Epithelial cell of umbilical artery (primary cell): ENCODE measurements at places on chromosomes 3 and 15. TPM values are rescaled to one million over a fixed set of nuclear protein-coding genes. Genes with fewer than 3 reads are reported as not detected.

SUSD5 gene
- 5.2 and 9.1 TPM in 2 replicates for total RNA-seq

RPP25 gene
- total RNA-seq, result 11.0 and 14.7 TPM in 2 replicates

ZDHHC23 gene
- 0.97 and 2.1 TPM in 2 replicates for total RNA-seq

GABRB3 gene
- 0.32 and 0.61 TPM in 2 replicates for total RNA-seq

TMEM108 gene
- not detected in 2 replicates for total RNA-seq

PPP2R3A gene
- 7.1 and 8.8 TPM in 2 replicates for total RNA-seq

MESP1 gene
- total RNA-seq, result 0.61 and 0.65 TPM in 2 replicates

THRB gene
- total RNA-seq, result under 0.01 TPM in 1 of 2 replicates, not detected in the other
